ENCODE measurements at places on chromosomes 12 and 14.
A peak's percentile ranks its signal among the peaks of the same experiment; 100 is the strongest.

DNA sequence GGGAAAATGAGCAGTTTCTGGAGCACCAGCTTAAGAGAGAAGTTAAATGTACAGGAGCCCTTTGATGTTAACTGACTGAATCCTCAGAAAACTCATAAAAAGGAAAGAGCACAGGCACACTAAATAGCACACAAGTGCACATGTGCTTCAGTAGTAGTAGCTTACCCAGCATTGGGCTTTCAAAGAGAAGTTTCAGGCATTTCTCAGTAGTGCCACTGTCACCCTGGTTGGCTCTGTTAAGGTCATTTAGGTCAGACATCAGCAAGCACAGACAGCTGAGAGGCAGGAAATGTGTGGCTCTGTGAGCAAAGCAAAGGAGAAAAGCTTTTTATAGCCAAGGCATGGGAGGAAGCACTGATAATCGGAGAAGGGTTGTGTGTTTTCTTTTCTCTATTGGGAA is 96.3 kb upstream of the HIF1A start:
- DNase-seq = no peak

DNA sequence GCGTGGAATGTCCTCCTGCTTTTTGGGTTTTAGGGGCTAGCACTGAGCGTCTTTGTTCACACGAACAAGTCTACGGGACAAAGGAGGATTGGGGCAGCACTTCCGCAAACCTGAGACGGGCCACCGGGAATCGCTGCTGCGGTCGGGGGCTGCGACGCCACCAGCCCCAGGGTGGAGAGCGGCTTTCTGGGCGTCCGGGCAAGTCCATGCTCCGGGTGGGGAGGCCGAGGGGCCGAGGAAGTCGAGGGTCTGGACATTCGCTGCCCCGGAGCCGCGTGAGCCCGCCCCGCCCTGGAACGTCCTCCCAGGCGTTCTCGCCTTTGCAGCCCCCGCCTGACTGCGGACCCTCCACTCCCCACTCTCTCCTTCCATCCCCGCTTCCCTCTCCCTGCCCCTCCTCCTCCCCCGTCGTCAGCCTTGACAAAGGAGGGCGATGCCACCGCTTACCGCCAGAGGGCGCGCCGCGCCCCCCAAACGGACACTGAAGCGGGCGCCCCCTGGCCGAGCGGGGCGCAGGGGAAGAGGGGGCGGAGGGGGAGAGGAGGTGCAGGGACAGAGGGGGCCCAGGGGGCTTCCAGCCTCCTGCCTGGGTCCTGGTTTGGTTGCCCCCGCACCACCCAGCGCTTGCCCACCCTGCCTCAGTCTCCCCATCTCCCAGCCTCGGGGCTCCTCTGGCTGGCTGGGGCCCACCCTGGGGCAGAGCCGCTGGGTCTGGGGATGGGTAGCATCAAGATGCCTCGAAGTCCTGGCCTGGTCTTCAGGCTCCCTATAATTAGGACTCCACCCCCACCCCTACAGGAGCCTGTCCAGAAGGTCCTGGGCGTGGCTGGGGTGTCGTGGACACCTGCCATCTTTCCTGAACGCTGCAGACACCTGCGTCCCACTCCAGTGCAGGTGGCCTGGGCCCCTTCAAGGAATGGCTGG is 39.1 kb upstream of the INF2 start:
- DNase-seq = peak; percentile 42

DNA sequence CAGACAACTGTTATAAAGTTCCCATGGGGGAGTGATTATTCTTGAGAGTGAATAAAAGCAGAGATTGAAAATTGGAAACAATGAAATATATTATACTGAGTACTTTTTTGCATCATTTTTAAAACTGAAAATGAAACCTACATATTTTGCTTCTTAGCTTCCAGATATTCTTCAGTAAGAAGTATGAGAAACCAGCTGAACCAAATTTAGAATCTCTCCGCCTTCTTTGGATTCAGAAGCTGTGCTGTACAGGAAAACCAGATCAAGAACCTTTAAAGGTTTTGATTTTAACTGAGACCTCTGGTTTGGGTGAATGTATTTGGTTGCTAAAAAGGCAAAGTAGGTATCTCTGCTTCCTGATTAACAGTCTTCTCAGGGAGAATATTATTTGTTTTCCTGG is 109.4 kb downstream of the AKAP6 start:
- no peak for DNase-seq

DNA sequence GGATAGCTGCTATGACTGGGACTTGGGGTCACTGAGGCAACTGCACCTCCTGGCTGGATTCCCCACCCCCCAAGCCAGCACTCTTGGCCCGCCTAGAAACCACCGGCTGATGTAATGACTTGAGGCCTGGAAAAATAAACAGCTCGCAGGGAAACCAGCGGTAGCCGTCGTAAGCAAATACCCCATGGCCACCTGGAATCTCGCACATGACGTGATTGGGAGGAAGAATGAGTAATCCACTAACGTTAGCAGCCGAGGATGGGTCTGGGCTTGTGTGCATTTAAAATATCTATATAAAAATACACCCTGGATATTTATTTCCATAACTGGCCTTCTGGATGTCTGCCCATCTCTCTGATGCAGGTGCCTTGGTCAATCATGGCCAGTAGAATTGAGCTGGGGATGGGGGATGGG is 120.1 kb downstream of the SMOC1 start:
- DNase-seq = no peak

DNA sequence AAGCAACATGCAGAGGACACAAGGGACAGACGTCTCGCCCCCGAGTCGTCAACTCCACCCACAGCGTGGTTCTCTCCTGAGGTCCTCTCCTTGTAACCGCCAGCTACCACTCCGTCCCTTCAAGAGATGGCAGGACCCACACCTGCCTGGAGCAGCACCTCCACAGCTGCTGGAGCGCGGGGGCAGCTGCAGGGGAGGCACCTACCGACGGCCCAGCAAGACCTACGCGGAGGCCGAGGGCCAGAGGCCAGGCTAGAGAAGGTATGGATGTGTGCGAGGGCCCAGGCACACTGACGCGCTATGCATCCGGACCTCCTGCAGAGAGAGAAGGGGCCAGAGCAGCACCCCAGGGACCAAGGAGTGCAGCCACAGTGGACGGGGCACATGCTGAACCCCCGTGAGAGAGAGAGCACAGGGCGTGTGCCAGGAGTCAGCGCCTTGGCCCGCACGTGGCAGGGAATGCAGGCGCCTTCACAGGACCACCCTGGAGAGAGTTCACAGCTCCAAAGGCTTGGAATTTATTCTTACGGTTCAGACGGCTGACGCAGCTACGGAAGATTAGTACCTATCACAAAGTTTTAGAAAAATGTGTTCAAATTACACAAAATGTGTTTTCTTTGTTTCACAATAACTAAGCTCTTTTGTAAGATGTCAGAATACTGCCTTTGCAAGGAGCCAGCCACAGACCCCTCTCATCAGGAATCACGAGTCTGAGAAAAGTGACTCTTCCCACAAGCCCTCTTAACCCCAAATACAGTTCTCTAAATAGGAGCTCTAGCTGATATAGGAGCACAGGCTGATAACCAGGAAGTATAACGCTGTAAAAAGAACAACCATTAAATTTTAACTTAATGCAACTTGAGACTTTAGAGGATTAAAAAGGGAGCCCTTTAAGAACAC is 36.8 kb downstream of the CDC42BPB start:
- DNase-seq = no peak

GRCh38 chr12:111398530-111398929 is 7.2 kb upstream of the SH2B3 start:
- no peak for DNase-seq

DNA sequence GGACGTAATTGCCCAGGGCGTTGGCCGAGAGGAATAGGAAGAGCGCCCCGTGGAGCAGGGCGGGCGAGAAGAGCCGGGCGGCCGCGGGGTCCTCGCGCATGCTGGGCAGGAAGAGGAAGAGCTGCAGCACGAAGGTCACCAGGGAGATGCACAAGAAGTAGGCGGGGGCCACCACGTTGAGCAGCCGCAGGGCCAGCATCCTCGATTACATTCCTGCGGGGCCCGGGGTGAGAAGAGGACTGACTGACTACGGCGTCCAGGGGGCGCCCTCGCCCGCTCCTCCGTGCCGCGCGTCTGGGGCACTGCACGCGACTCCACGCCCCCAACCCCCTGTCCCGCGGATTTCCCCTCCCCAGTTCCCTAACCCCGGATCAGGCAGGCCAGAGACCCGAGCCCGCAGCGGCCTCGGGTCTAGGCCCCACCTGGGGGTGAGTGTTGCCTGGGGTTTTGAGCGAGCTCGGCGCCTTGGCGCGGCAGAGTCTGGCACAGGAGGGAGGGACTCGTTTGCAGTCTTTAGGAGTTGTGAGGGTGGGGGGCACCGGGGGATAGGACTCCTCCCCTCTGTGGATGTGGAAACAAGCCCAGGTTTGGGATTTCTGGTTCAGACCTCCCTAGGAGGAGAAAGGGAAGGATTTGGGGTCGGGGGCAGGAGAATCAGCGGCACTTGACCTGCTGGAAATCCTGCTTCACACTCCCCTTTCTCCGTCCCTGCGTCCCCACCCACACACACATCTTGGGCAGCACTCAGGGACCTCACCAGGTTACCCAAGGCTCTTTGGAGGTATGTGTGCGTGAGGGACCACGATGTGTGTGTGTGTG is 1.8 kb downstream of the ZDHHC22 start:
- no peak for DNase-seq

- DNase-seq = no peak
Observed at GRCh38 chr12:11749943-11750690, 100.6 kb downstream of the ETV6 start.

DNA sequence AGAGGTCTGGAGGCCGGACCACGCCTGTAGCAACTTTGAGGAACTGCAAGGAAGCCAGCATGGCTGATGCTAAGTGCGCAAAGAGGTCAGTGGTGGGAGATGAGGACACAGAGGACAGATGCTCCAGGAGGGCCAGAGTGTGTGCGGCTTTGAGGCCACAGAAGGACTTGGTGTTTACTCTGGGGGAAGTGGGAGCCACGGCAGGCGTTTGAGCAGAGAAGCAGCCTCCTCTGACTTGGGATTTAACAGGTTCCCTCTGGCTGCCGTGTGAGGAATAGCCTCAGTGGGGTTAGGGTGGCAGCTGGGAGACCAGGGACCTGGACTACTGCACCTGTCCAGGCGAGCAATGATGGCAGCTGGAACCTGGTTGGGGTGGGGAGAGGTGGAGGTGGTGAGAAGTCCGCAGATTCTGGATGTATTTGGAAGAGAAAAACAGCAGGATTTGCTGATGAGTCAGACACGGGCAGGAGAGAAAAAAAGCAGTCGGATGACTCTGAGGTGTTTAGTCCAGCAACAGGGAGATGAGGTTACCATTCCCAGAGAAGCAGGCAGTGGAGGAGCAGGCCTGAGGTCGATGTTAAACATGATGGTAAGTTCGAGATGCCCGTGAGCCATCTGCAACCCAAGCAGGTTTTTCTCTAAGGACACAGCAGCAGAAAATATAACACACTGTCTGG is 143.5 kb downstream of the SCARB1 start:
- DNase-seq = no peak

- DNase-seq = no peak
Observed at GRCh38 chr14:50714450-50715073, 46.5 kb upstream of the SAV1 start.

GRCh38 chr14:50832935-50833630 is 2.1 kb upstream of the NIN start:
- no peak for DNase-seq

Measured in activated effector memory CD4-positive, alpha-beta T cell treated with Interleukin-2 at 50 U/mL for 16 hours (primary cell).